ENCODE measurements at places on chromosomes 16 and 17.

DNA sequence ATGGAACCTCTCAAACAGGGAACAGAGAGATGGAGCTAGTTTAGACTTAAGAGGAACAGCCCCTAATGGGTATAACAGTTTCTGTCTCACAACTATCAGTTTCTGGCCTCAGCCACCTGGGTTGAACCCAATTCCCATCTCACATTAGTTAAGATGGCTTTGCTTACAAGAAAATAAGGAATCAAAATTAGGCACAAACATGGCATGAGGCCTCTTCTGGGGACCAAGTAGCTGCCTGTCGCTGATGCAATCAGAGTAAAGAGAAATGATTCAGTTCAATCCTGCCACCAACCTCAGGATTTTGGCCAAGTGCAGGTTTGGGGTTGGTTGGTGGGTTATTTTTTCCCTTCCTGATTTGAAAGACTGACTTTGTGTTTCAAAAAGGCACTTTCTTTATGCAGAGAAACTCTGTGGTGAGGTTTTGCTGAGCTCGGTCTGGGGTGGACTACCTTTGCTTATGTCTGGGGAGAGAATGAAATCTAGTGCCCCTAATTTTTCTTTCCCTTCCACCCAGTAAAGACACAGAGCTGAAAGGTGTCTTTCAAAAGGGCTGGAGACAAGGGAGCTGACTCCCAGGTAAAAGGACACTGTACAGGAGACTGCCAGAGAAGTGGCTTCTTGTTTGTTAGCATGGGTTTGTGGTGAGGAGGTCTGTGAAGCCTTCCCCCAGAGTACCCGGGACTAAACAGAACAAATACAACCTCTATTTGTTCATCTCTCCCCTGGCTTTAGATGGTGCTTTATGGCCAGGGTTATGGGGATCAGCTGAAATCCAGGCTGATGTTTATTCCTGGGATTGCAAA, 44.8 kb upstream of the NFAT5 start:
- peak; percentile 84 for DNase-seq

DNA sequence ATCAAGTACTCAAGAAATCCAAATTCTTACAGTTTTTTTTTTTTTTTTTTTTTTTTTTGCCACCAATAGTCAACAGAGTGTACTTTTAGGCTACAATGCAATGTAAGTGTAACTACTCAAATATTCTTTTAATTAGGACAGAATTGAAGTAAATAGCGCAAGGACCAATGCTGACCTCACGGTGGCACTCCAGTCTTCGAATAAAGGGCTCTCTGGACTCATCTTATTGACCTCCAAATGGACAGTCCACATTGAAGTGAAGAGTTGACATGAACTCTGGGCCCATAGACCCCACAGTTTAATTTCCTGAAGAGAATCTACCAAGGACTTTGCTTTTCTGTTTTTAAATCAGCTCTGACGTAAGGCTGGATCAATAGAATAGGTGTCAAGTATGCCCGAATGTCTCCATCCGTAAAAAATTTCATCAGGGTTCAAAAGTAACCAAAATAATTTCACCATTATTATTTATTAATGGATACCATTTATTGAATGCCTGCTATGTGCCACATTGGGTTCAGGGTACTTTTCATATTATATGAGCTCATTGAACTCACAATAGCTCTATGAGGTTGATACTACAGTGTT, 7.3 kb upstream of the DDX52 start:
- no peak for DNase-seq

- DNase-seq, result no peak
These were observed 98.4 kb downstream of the XYLT1 start for GRCh38 chr16:17372386-17372785.

GRCh38 chr16:87017371-87018012, 299.7 kb downstream of the C16orf95 start:
- no peak for DNase-seq

- DNase-seq, result no peak
These were observed 1.4 kb downstream of the AXIN2 start for GRCh38 chr17:65559804-65560627.

All from activated CD8-positive, alpha-beta memory T cell treated with anti-CD3 and anti-CD28 coated beads, Interleukin-2, amount 10 ng/mL, durations not matched to agents 7 days and 5 days (primary cell).